ENCODE measurements at places on chromosomes 1 and 21.

GRCh38 chr1:67401443-67401842 is 28.8 kb downstream of the SERBP1 start:
- no peak for DNase-seq

DNA sequence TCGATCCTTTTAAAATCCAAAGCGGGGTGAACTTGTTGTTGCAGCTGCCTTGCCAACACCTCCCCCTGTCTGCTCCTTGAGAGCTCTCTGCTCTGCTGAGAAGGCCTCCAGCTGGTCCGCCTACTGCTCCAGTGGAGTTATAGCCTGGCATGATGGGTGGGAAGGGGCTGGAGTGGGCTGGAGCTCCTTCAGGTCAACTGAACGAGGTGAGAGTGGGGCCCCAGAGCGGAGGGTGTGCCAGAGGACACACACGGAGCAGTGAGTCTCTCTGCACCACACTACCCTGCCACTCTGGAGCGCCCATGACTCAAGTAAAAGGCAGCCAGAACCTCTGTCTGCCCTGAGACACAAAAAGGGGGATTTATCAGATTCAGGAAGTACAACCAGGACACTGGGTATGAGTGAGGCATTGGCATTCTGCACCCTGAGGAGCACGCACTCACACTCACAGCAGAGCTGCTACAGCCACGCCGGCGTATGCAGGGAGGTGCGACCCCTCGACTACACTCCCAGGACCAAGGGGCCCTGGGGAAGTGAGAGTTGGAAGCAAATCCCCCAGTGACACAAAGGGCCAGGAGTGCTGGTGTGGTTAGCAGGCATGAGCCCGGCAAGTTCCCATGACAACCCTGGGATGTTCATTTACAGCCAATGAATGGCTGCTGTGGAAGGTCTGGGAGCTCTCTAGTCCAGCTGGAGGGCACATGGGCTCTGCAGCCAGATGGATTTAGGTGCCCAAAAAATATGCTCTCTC is 28.0 kb upstream of the EVA1B start:
- peak; percentile 6 for DNase-seq

- DNase-seq = no peak
Observed at GRCh38 chr1:20192364-20192763, 6.0 kb upstream of the PLA2G2C start.

DNA sequence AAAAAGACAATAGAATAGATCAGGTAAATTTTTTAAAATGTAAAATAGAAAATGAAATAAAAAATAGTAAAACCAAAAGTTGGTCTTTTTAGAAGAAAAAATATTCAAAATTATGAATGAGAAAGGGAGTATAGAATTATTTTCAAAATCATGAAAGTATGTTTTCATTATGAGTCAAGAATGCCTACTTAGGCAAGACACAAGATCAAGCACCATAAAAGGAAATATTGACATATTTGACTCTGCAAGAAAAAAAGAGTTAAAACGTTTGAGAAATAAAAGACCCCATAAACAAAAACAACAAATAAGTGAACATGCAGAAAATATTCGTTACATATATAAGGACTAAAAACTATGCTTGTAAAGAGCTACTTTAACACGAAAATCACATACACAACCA is 4.8 kb upstream of the COX20 start:
- no peak for DNase-seq

DNA sequence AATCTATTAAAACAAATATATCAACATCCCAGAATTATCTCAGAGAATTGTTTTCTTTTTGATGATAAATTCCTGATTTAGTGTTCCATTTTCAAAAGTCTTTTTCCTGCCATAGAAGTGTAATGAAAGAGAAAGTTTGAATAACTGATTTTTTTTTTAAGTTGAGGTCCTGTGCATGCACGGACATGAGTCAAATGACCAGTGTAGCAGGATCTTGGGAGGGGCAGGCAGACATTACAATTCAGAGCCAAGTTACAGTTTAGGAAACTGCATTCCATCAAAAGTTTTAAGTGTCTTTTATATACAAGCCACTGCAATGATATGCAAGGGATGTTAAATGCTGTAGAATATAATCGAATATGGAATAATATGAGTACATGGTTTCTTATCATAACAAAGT is 227.5 kb downstream of the HMCN1 start:
- DNase-seq = no peak

DNA sequence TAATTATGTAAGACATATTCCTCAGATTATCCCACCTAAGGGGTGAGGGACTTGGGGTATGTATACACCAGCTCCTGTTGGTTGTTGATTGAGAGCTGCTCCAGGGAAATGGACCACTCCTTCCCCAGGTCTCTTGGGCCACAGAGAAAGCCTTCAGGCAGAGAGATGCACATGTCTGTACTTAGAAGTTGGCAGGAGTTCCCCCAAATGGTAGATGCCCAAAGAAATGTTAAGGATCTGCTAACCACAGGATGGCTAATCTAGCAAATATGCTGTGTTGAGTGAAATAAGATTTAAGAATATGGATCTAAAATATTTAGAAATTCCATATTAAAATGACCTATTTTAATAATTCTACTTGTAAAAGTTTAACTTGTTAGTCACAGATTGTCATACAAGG is 100.8 kb upstream of the DNAH14 start:
- DNase-seq = no peak

- peak; percentile 53 for DNase-seq
Observed at GRCh38 chr1:165914136-165914798, 86.9 kb downstream of the UCK2 start.

DNA sequence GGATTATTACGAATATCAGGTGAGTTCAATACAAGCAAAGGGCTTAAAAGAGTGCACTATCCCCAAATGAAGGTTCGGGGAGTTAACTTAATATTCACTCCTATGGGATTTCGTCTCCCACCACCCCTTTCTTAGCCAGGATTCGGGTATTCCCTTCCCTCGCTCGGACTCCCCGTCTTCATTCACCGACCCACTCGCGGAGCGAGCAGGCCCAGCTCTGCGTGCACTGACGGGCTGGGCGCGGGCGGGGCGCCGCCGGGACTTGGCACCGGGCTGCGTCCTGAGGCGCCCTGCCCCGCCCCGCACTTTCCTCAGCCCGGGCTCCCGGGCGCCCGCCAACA is 7.7 kb upstream of the MPZL1 start:
- peak; percentile 71 for DNase-seq

All from hippocampal formation (tissue), 2 donors.